Right forelimb (tissue), 1 donor: ENCODE measurements at places on chromosomes 6 and 20.

- no peak for DNase-seq
Measured at GRCh38 chr6:147855803-147856482, 347.5 kb downstream of the SAMD5 start.

DNA sequence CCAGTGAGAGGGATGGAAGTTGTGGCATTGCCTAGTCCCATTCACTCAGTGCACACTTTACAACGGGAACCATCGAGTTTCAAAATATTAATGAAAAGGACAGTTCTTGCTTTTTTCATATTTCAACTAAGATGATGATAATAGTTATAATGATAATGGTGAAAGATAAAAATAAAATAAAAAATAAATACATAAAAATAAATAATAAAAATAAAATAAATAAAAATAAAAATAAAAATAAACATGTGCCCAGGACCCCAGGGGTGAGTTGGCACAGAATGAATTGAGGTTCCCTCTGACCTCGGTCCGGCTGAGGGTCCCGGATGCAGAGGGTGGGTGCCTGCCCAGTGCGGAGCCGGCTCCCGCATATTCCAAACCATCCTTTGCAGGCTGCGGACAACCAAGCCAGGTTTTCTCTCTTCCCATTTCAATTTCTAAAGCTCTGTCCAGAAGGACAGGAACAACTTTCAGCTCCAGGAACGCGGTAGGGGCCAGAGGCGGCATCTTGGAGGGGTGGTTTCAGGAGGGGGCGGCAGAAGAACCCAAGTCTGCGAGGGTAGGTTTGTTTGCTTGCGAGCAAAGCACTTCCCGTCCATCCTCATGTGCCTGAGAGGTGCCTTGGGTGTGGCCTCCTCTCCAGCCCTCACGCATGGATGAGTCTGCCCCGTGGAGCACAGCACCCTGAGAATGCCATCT, 236.8 kb downstream of the DLL1 start:
- peak; percentile 17 for DNase-seq

DNA sequence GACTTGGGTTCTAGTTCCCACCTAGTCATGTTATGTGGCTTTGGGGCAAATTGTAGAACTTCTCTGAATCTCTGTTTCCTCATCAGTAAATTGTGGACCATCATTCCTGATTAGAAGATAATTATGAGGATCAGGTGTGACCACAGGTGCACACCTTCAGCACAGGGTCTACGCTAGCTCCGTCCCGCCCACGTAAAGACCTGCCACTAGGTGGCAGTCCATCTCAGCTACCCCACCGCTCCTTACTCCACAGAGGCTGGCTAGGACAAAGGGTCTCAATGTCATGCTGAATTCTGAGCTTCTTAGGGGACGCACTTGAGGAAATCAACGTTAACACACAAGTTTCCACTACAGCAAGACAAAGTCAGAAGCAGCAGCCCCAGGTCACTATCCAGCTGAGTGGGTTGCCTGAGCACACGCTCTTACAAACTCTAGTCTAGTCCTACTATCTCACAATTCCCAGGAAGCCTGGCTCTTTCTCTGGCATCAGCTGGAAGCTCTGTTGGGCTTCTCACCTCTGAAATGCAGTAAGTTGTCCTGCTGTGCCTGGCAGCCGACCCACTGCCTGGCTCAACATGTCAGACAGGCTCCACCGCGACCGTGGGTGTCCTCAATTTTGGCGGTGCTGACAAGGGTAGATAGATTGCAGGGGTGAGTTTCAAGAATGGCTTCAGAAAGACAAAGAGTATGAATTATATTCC, 2.0 kb upstream of the PLCG1 start:
- DNase-seq = no peak

DNA sequence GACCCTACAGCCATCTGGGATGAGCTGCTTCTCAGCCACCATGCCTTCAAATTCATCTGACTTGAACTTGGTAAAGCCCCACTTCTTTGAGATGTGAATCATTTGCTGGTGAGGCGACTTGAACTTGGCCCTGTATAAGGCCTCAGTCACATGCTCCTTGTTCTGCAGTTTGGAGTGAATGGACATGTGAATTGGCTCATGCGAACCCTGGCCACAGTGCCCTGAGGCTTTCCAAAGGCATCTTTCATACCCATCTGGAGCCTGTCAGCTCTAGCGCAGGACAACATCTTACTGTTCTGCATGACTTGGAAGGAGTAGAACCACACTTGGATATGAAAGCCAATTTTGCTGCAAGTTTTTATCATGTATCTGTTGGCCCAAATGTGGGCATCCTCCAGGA, 244.0 kb upstream of the FAM83B start:
- DNase-seq = no peak

- no peak for DNase-seq
Measured at GRCh38 chr6:33623895-33624381, 2.8 kb downstream of the ITPR3 start.

DNA sequence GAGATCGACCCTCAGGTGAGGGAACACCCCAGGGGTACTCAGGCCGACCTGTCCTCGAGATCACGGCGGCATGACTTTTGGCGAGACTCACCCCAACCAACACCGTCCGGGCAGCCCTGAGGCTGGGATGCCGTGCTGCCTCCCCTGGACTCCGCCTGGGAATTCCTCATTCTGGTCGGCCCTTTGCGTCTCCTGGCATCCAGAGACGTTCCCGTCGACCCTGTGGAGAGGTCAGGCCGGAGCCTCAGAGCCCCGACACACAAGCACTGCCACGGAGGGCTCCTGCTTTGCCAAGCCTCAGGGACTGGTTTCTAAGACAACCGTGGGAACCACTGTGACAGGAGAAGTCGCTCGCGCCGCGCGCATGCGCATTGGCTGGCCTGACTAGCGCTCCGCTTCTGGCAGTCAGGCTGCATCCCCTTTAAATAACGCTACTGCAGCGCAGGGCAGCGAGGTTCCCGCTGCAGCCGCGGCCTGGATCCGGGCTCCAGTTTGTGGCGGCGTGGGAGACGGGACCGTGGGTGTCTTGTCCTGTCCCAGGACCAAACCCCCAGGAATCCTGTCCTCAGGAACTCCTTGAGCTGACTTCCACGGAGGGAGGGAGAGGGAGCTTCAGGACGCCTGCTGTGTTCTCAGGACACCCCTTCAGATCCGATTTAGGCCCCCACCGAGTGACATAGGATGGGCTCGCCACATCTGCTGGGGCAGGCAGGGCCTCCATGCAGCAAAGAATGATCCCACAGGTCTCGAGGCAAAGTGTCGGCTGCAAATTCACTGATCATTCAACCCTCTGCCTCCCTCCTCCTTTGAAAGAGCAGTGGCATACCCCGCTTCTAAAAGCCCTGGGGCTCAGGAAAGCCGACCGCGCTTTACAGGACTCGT, 163.2 kb upstream of the ZNF337 start:
- DNase-seq = no peak
